ENCODE measurements at places on chromosomes 6 and 20.

GRCh38 chr20:34946661-34947060 is 8.9 kb downstream of the GSS start:
- no peak for DNase-seq

DNA sequence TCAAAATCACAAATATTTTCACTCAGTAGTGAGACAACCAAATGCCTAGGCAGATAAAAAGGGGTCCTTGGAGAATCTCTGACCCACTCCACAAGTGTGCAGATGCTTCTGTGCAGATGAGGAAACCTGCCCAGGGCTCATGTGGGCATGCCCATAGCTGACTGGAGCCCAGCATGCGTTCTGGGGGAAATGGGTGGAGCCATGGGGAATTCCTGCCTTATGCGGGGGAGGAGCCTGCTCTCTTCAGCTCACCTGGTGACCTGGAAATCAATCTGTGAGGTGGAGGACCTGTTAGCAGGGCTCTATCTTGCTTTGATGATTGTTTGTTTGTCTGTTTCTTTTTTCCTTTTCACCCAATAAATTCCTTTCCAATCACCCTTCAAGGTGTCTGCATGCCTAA is 23.4 kb upstream of the PLN start:
- no peak for DNase-seq

GRCh38 chr6:106199998-106200397 is 113.9 kb downstream of the PRDM1 start:
- no peak for DNase-seq

DNA sequence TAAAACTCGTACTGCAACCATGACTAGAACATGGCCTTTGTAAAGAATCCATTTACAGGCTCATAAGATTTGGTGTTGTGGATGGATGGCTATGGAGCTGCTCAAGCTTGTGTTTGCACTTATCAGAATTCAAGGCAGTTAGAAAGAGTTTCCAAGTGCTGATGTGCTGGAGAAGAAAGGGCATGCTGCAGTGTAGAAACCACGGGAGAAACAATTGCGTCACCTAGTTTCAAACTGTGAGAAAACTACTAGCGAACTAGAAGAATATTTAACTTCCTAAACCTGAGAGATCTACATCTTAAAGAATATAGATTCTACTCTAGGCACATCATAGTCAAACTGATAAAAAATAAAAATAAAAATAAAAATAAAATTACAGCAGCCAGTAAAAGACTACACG is 116.2 kb downstream of the SGK1 start:
- no peak for DNase-seq

DNA sequence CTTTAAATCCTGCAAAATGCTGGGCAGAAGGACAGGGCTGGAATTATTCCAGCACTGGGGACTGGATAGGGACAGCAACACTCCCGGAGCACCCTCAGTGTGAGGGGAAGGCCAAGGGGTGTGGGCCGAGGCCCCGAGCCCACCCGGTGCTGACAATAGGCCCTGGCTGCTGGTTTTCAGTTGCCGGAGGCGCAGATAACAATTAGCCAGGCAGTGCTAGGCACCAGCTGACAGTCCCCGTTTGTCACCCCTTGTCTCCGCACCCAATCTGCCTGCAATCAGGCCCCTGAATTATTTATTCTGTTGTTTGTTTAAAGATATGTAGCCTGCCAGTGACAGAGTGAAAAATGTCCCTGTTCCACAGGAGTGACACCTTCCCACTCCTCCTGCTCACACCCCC is 120.0 kb downstream of the GRM4 start:
- DNase-seq, result no peak

GRCh38 chr6:159047891-159048685 is 3.3 kb upstream of the TAGAP start:
- no peak for DNase-seq

DNA sequence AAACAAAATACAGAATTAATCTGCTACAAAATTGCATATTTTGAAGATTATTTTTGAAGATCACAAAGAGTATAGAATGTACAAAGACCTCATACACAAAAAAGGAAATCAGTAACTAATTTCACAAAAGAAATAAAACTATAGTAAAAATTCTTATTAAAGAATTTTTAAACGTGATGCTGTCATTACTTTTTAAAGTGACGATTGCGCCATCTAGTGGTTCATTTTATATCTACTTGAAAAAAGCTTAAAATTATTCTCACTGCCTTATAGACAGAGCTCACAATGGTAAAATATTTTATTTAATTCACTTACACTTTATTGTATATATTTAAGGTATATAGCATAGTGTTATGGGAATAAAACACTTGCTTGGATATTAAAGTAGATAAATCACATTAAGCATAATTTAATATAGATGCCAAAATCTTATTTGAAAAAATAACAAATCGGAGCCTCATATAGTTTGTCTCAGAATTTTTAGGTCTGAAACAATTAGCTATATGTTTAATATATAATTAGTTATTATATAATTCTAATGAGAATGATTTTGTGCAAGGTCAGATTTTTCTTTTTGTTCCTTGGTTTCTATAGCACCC is 128.8 kb downstream of the PHF3 start:
- no peak for DNase-seq

DNA sequence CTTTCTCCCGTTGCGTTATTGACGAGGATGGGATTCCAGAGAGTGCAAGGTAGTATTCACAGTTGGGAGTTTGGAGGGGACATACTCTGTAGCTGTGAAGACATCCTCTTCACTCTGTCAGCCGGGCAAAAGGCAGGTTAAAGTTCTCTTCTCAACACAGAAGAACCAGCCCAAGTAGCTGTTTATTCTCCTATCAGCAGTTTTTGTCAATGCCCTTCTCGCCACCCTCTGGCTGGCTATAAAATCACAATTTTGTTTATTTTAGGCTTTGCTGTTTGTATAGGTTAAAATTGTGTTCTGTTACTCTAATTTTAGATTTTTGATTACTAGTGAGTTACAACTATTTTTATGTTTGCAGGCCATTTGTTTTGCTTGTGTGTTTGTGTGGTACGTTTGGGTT is 37.9 kb upstream of the MAS1 start:
- DNase-seq, result no peak

DNA sequence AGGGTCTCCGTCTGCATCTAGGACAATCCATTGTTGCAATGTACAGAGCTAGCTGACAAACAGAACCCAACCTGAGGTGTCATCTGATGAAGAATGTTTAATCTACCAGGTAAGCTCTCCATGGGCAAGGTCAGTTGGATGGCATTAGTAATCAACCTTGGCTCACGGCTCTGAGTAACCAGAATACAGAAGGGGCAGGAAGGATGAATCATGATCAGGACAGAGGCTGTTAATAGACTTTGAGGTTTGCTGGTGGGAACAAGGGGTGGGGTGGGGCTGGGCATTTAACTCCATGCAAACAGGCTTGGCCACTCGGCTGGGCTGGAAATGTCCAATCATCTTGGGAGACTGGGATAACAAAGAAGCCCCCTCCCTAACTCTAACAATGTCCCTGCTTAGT is 77.1 kb upstream of the MRPS10 start:
- DNase-seq, result no peak

DNA sequence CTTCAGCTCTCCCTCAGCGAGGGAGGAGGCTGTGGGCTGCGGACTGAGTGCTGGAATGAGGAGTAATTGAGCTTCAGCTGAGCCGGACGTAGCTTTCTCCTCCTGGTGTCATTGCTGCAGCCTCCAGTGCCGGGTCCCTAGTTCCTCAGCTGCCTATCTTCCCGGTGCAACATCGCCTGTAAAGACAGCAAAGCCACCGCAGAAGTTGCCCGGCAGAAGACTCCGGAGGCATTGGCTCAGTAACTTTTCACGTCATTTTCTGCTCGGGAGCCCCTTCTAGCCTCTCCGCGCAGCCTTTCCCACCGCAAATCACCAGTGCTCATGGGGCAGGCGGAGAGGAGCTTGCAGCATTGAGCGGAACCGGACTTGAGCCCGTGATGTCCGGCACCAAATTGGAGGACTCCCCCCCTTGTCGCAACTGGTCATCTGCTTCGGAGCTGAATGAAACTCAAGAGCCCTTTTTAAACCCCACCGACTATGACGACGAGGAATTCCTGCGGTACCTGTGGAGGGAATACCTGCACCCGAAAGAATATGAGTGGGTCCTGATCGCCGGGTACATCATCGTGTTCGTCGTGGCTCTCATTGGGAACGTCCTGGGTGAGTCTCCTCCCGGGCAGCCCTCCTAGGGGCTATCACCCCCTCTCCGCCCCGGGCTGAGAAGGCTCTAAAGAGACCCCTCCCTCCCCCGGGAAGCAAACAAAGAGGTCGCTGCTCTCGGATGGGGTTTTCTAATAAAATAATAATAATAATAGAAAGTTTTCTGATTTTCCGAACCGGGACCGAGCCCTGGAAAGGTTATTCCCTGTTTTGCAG is at the start of gene HCRTR2:
Gene HCRTR2 (plus strand): TSS at position 305 of the 816 bp plus-strand sequence. CDS start 73 bp downstream, at position 378.
- DNase-seq, result no peak
